Breast epithelium (tissue), 4 donors: ENCODE measurements at places on chromosomes 3 and 15. TPM values are rescaled to one million over a fixed set of nuclear protein-coding genes. Genes with fewer than 3 reads are reported as not detected.

CXCR6 gene
- total RNA-seq, result 0.64 TPM

RASL12 gene
- 20.3 TPM for total RNA-seq

ATP2B2 gene
- total RNA-seq, result under 0.01 TPM

LINGO1 gene
- total RNA-seq, result 1.2 TPM

STARD9 gene
- 27.5 TPM for total RNA-seq

AGTR1 gene
- total RNA-seq, result 17.3 TPM

FSTL1 gene
- total RNA-seq, result 1,263 TPM

PLAAT1 gene
- total RNA-seq, result 0.66 TPM

IMPG2 gene
- total RNA-seq, result 0.33 TPM

DNA sequence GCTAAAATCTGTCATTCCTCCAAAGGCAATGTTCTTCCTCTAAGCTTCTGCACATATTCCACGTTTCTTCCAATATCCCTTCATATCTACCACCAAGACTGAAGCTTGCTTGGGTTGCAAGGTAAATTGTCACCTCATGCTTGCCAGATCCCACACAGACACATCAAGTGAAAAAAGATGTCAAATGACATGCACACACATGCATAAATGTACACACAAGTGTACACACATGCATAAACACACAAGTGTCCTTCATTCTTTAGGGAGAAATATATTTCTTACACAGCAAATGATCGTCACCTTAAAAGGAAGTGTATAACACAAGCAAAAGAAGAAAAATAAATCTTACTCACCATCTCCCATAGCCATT is 59.4 kb downstream of the CLASP2 start:
- no peak for DNase-seq
- no peaks in the 10 kb centered on the region for H3K4me1 ChIP-seq

DNA sequence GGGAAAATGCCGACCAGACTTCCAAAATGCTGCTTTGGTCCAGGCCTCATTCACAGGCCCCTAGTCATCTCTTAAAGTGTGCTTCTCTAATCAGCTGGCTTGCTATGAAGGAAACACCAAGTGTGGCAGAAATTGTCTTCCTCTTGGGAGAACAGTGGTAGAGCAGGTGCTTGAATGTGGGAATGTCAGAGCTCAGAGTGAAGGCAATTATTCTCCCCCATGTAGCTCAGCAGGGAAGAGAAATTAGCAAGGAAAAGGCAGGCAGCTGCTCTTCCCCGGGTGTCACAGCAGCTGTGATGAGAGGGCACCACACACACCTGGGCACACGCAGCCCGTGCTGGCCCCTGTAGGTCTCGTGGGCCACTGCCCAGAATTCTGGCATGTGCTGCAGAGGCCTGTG is 358.5 kb downstream of the WDR72 start:
- H3K27ac ChIP-seq, result no peak overlapping the region
- H3K4me1 ChIP-seq, result no peaks in the 10 kb centered on the region
- no peak overlapping the region for H3K4me3 ChIP-seq
- DNase-seq, result no peak
- no peaks in the 10 kb centered on the region for H3K36me3 ChIP-seq

GRCh38 chr3:69791919-69792399 is 52.7 kb downstream of the MITF start:
- H3K27me3 ChIP-seq, result no peaks in the 10 kb centered on the region
- H3K27ac ChIP-seq, result peak overlapping the region; percentile 62
- no peaks in the 10 kb centered on the region for H3K36me3 ChIP-seq

- H3K4me3 ChIP-seq, result no peak overlapping the region
- H3K36me3 ChIP-seq, result peaks cover 8% of the 10 kb centered on the region
- H3K27ac ChIP-seq, result no peak overlapping the region
- H3K27me3 ChIP-seq, result no peaks in the 10 kb centered on the region
These were observed 21.3 kb downstream of the MLH1 start for GRCh38 chr3:37014620-37015019.

GRCh38 chr15:60571008-60571420 is 92.1 kb upstream of the ICE2 start:
- no peaks in the 10 kb centered on the region for H3K36me3 ChIP-seq
- no peak overlapping the region for H3K4me3 ChIP-seq
- H3K4me1 ChIP-seq, result no peaks in the 10 kb centered on the region
- no peak for DNase-seq
- no peaks in the 10 kb centered on the region for H3K27me3 ChIP-seq
- no peak overlapping the region for H3K27ac ChIP-seq

DNA sequence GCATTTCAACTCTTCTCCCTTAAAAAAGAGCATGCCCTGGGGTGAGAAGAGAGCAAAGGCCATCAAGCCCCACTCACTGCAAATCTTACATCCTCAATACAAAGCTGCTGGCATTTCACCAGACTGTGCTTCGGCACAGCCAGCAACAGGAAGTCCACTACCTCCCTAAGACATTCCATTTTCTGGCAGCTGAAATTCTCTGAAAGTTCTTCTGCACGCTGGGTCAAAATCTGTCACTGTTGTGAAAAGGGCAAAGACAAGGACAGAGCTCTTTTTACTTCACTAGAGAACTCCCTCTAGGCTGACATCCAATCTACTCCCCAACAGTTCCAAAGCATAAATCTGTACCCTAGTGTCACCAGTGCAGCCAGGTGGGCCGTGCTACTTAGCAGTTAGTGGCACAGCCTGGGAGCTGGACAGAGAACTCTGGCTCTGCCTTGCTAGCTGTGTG is 6.3 kb downstream of the MTMR10 start:
- no peak overlapping the region for H3K27ac ChIP-seq
- H3K27me3 ChIP-seq, result no peaks in the 10 kb centered on the region
- no peak overlapping the region for H3K4me3 ChIP-seq
- H3K4me1 ChIP-seq, result no peaks in the 10 kb centered on the region

DNA sequence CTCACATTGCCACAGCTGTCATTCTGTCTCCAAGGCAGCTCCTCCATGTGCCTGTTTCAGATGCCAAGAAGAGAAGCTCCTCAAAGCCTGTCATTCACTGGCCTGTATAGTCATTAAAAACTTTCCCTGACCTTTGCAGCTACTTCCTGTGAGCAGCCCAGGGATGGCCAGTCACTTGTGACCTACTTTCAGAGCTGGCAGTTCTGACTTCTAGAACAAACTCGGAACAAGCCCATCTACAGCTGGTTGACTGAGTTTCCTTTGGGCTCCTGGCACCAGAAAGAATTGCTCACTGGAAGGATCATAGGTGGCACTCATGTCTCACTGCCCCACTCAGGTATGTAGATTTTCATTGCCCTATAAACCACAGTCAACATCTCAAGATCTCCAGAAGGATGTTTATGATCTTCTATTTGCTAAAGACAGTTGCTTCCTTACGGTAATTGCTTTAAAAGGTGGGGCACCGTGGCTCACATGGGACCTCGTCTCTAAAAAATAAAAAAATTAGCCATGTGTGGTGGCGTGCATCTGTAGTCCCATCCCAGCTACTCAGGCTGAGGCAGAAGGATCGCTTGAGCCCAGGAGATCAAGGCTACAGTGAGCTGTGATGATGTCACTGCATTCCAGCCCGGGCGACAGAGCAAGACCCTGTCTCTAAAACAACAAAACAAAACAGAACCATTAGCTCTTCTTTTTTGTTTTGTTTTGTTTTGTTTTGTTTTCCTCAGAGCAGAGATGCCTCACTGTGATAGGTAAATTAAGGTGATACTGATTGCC is 11.2 kb upstream of the ATP13A3 start:
- no peak overlapping the region for H3K4me3 ChIP-seq
- H3K4me1 ChIP-seq, result no peaks in the 10 kb centered on the region
- H3K27me3 ChIP-seq, result no peaks in the 10 kb centered on the region

GRCh38 chr3:194740859-194741491 is 55.3 kb downstream of the FAM43A start:
- DNase-seq, result no peak
- no peak overlapping the region for H3K27ac ChIP-seq
- no peaks in the 10 kb centered on the region for H3K27me3 ChIP-seq
- H3K4me1 ChIP-seq, result no peaks in the 10 kb centered on the region
- H3K36me3 ChIP-seq, result no peaks in the 10 kb centered on the region
- H3K4me3 ChIP-seq, result no peak overlapping the region

DNA sequence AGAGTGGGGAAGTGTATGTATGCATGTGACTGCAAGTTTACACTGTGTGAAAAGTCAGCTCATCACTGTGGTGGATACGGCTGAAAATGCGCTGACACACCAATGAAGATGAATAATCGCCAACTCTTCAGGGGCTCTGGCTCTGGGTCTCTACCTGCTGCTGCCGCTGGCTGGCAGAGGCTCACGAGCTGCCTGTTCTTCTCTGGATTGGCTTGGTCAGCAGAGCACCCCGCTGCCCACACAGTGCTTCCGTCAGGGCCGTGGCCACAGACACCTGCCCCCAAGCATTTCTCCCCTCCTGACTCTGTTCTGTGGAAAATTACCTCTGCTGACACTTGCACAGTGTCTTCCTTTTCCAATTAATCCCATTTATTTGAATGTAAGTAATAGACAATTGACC is 215.5 kb downstream of the GAP43 start:
- H3K36me3 ChIP-seq, result no peaks in the 10 kb centered on the region
- H3K4me3 ChIP-seq, result no peak overlapping the region
- no peaks in the 10 kb centered on the region for H3K27me3 ChIP-seq
- no peaks in the 10 kb centered on the region for H3K4me1 ChIP-seq

DNA sequence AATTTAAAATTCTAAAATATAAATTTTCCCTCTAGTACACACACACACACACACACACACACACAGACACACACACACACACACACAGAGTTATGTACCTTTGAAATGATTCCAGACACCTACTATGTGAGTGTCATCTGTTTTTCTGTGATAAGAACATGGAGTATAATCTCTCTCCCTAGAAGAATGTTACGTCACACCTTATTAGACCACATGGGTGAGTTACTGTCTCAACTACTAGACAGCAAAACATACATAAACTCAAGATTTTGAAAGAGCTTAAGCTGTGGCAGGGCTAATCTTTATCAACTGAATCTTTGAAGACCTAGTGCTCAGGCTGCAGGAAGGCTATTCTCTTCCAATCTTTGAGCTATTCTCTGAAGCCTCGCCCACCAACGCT is 385.9 kb upstream of the BCHE start:
- no peak overlapping the region for H3K4me3 ChIP-seq
- H3K27me3 ChIP-seq, result no peaks in the 10 kb centered on the region
- no peaks in the 10 kb centered on the region for H3K36me3 ChIP-seq
- H3K27ac ChIP-seq, result no peak overlapping the region
- no peak for DNase-seq

DNA sequence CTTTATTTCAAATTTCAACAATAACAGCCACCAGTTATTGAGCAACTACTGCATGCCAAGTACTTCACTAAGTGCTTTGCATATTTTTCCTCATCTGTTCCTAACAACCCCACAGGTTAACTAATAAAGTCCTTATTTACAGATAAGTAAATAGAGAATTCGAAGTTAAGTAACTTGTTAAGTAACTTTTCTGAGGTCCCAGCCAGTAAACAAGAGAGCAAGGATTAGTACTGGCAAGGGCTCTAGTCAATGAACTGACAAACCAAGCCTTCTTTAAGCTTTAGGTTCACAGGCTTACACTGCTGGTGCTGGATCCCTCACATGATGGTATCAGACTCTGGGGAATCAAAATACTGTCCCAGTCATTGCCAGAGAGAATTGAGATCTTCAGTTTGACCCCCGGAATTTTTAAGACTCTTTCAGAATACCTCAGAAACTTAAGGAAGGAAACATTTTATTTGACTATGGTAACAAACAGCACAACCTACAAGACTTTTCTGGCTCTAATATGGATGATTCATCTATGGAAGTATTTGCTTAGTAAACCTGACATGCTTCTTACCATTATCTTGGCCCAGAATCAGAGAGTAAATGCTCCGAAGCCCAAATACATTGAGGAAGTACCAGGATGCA is 16.5 kb downstream of the EMC3 start:
- H3K4me3 ChIP-seq, result no peak overlapping the region
- no peak for DNase-seq
- H3K4me1 ChIP-seq, result no peaks in the 10 kb centered on the region
- H3K27me3 ChIP-seq, result no peaks in the 10 kb centered on the region
- no peaks in the 10 kb centered on the region for H3K36me3 ChIP-seq

- no peak for DNase-seq
- no peak overlapping the region for H3K4me3 ChIP-seq
- no peaks in the 10 kb centered on the region for H3K4me1 ChIP-seq
These were observed 398.3 kb downstream of the MFSD1 start for GRCh38 chr3:159200176-159200575.

DNA sequence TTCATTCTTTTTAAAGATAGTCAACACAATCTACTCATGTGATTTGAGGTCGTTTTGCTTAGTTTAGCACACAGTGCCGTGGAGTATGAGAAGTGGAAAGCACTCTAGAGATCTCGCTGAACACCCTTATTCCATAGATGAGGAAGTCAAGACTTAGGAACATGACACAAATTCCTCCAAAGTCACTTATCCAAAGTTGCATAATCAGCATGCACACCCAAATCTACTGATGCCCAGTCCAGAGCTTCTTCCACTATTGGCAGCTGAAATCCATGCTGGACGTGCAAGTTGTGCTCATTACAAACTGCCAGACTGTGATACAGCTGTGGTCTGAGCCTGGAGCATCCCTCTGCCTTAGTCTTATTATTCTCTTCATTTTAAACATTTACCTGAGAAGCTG is 83.5 kb upstream of the ZNF280D start:
- no peaks in the 10 kb centered on the region for H3K27me3 ChIP-seq
- no peak overlapping the region for H3K27ac ChIP-seq
- H3K4me3 ChIP-seq, result no peak overlapping the region
- H3K4me1 ChIP-seq, result no peaks in the 10 kb centered on the region
- no peak for DNase-seq

- H3K27ac ChIP-seq, result no peak overlapping the region
- no peaks in the 10 kb centered on the region for H3K4me1 ChIP-seq
- H3K4me3 ChIP-seq, result no peak overlapping the region
- no peaks in the 10 kb centered on the region for H3K36me3 ChIP-seq
- H3K27me3 ChIP-seq, result no peaks in the 10 kb centered on the region
These were observed 30.8 kb downstream of the CCDC80 start for GRCh38 chr3:112610121-112610520.

DNA sequence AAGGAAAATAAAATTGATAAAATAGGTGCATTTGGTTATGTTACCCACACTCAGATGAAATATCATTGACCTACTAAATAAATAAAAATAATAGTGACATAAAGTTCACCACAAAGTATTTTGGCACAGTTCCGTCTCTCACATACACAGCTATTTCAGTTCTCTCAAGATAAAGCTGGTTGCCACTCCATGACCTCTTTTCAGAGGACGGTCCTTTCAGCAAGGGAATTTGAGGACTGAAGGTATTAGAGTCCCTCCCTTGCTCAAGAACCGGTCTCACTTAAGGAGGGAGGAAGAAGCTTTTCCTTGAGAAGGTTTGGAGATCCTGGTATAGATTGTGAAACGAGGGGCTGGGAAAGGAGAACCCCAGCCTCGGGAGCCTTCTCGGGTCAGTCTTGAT is 285.5 kb upstream of the CFAP20DC start:
- no peaks in the 10 kb centered on the region for H3K4me1 ChIP-seq
- no peaks in the 10 kb centered on the region for H3K27me3 ChIP-seq
- no peaks in the 10 kb centered on the region for H3K36me3 ChIP-seq
- DNase-seq, result no peak
- no peak overlapping the region for H3K4me3 ChIP-seq

GRCh38 chr3:137165117-137165806 is 207.5 kb downstream of the IL20RB start:
- H3K4me1 ChIP-seq, result no peaks in the 10 kb centered on the region
- no peaks in the 10 kb centered on the region for H3K36me3 ChIP-seq
- no peak for DNase-seq
- H3K27me3 ChIP-seq, result no peaks in the 10 kb centered on the region
- no peak overlapping the region for H3K27ac ChIP-seq
- H3K4me3 ChIP-seq, result no peak overlapping the region

GRCh38 chr3:138230525-138230924 is 43.4 kb downstream of the ARMC8 start:
- no peak overlapping the region for H3K4me3 ChIP-seq
- DNase-seq, result no peak
- no peak overlapping the region for H3K27ac ChIP-seq
- H3K27me3 ChIP-seq, result no peaks in the 10 kb centered on the region

GRCh38 chr3:196144383-196145105 is 62.7 kb upstream of the TFRC start:
- H3K4me3 ChIP-seq, result peak overlapping the region; percentile 52
- peak overlapping the region; percentile 25 for H3K27ac ChIP-seq
- DNase-seq, result no peak
